ENCODE measurements at places on chromosomes 11 and 22. TPM values are rescaled to one million over a fixed set of nuclear protein-coding genes. Genes with fewer than 3 reads are reported as not detected.

DNA sequence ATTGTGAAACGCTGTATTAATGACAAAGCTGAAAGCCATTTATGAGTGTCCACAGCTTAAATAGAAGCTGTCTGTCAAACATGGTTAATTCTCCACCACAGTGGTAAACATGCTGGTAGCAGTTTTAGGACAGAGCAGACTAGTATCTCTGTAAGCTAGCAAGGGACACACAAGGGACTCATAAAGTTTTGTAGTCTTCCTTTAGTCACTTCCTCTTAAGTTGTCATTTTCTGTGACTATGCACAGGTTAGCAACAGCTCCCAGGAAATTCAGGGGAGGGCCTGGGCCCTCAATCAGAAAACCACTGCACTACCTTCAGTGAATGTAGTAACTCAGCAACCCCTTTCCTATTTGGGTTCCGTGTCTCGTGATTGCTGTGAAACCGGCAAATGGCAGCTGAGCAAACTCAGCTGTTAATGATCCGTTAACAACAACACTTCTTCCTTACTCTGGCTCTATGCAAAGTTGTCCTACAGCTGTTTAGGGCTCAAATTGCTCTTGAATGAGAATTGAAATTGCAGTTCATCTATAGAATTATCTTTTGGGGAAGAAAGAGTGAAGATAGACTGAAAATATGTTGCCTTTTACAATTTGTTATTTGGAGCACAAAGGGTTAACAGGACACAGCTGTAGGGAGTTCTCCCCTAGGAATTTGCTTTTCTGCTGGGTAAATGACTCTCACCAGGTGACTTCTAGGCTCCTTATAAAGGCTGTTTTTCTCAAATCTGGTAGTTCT is at the start of gene MMP26:
Gene MMP26, plus strand, starts transcription at position 731 of the 736 bp plus-strand sequence.
- DNase-seq: no peak

DNA sequence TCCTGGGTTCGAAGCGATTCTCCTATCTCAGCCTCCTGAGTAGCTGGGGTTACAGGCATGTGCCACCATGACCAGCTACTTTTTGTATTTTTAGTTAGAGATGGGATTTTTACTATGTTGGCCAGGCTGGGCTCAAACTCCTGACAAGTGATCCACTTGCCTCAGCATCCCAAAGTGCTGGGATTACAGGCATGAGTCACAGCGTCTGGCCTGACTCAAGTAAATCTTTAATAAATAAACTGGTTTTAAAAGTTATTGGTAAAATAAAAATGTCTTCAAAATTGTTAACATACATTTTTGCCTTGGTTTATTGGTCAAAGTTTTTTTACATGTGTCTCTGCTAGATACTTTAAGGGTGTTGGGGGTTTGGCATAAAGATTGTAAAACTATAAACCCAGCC is 7.3 kb upstream of the PES1 start:
- DNase-seq: no peak

DNA sequence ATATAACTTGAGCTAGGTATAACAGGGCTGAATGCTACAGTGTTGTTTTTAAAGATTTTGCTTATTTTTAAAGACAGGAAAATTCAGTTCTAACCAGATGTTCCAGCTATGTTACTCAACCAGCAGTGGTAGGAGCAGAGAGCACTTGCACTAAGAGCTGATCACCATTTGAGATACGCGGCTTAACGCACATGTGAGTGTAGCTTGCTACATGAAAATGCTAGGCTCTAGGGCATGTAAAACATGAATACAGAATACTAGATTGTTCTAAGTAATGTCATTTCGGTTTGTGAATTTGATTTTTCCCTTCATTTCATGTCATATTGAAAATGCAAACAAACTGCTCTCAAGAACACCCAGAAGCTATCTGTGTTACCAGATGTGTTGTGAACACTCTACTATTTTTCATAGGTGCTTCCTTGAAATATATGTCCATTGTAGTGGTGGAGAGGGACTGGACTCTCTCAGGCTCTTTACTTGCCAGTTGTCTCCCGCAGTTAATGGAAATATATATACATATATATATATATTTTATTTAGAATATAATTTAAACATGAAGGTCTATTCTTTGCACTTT is 10.8 kb upstream of the TECTA start:
- no peak for DNase-seq

- DNase-seq: no peak
Observed at GRCh38 chr11:1403078-1403620, 13.4 kb downstream of the BRSK2 start.

DNA sequence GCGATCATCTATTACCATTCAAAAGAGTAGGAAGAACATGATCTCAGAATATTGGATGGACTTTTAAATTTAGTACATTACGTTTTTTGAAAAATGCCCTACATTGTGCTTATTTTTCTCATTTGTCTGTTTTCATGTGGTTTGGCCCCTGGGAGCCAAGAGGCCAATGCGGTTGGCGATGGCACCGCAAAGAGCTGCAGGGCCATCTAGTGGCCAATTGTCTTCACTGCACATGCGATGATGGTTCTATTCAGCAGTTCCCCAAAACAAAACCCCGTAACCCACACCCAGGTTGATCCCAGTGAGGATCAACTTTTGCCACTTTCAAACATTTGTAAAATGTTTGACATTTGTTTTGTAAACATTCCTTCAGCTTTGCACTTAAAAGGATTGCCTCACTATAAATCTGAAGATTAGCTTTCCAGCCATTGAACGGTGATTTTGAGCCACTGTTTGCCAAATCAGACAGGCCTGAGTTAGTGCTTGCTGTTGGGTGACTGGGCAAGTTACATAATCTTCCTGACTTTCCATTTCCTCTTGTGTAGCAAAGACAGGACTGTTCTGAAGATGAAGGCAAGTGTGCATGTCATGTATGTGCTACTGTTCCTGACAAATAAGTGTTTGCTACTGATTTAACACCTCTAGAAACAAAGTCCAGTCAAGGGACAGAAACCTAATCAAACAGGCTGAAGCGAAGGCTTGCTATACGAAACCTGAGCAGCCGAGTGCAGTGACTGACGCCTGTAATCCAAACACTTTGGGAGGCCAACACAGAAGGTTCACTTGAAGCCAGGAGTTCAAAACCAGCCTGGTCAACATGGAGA is 29.2 kb upstream of the XBP1 start:
- DNase-seq: peak; percentile 34

DNA sequence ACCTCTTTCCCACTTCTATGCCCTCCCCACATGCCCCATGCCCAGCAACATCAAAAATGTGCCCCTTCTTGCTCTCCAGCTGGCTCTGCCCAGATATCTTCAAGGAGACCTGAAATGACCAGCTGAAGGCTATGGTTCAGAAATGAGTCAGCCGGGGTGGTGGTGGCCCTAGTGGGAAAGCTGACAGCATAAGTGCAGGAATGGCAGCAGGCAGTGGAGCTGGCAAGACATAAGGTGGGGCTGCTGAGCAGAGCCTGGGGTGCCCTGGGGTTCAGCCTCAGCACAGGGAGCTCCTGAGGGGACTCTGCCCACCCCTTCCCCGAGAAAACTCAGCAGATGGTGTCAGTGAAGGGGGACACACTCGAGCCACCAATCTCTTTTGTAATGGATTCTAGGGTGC is 593.4 kb downstream of the BUD13 start:
- no peak for DNase-seq

DNA sequence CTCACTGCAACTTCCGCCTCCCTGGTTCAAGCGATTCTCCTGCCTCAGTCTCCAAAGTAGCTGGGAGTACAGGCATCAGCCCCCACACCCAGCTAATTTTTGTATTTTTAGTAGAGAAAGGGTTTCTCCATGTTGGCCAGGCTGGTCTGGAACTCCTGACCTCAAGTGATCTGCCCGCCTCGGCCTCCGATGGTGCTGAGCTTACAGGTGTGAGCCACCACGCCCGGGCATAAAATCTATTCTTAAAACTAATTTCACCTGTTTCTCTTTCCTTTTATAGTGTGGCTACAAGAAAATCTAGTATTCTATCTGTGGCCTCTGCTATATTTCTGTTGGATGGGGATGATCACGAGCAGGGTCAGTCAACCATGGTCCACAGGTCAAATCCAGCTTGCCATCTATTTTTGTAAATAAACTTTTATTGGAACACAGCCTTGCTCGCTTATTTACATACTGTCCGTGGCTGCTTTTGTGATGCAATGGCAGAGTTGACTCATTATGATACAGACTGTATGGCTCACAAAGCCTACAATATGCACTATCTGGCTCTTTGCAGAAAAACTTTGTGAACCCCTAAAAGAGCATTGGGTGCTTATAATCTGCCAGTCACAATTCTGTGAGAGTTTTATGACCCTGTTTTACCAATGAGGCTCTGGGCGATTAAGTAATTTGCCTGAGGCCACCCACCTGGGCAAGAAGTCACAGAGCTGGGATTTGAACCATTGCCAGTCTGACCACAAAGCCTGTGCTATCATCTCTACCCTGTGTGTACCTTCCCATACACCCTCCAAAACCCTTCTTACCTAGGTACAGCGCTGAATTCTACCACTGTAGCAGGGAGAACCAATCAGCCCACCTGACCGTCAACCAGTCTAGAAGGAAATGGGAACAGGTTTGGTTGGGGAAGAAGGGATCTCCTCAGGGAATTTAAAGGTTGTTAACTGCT is 28.3 kb downstream of the SLC1A2 start:
- peak; percentile 68 for DNase-seq

DNA sequence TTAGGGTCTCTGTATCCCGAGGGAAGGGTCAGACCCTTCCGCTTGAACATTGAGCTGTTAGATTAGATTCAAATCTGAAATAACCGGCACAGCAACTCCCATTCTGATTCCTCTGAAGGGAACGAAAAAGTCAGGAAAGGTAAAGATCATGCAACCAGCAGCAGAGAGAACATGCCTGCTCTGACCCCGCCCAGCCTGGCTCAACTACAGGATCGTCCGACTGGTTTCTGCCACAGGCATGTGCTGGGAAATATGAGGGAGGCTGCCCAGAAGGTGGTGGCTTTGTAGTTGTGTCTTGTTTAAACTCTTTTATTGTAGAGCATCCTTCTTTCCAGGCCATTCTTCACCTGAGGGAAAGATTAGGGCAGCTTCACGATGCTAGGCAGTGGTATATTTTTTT is 5.0 kb upstream of the MTNR1B start:
- DNase-seq: peak; percentile 11

DNA sequence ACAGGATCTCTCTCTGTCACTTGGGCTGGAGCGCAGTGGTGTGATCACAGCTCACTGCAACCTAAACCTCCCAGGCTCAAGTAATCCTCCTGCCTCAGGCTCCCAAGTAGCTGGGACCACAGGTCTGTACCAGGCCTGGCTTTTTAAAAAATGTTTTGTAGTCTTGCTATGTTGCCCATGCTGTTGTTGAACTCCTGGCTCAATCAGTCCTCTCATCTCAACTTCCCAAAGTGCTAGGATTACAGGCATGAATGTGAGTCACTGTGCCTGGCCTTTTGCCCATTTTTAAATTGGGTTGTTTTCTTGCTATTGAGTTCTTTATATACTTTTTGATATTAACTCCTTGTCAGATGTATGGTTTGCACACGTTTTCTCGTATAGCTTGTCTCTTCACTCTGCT is 33.0 kb upstream of the PITPNB start:
- DNase-seq: peak; percentile 59

DNA sequence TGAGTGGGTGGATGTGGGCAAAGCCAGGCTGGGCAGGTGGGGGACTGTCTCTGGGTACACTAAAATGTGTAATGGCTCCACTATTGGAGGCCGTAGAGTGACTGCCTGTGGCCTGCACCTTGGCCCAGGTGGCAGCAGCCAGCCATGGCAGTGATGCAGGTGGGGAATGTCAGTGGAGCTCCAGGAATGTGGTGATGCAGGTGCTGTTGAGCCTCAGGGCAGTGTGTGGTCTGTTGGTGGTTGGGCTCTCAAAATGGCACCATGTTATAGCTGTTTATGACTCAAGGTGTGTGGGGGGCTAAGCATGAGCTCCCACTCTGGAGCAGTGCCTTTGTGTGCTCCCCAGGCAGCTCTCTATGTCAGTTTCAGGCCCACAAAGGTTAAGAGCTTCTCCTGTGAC is 40.2 kb upstream of the CCDC90B start:
- DNase-seq: no peak

DNA sequence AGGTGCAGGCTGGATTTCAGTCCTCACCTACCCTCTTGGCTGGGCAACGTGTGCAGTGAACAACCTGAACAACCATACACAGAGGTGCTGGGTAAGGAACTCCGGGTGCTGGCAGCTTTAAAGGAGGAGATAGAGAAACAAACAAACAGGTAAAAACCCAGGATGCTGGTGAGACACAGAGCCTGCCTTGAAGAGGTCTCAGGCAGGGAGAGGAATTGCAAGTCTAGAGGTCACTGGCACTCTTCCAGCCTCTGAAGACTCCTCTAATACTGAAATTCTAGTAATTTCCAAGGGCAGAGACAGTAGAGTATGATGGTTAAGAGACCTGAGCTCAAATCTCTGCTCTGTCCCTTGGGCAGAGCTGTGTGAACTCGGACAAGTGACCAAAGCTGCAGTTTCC is 192.5 kb downstream of the CEP164 start:
- DNase-seq: no peak

GRCh38 chr11:134762248-134763029 is 350.4 kb upstream of the B3GAT1 start:
- no peak for DNase-seq

DNA sequence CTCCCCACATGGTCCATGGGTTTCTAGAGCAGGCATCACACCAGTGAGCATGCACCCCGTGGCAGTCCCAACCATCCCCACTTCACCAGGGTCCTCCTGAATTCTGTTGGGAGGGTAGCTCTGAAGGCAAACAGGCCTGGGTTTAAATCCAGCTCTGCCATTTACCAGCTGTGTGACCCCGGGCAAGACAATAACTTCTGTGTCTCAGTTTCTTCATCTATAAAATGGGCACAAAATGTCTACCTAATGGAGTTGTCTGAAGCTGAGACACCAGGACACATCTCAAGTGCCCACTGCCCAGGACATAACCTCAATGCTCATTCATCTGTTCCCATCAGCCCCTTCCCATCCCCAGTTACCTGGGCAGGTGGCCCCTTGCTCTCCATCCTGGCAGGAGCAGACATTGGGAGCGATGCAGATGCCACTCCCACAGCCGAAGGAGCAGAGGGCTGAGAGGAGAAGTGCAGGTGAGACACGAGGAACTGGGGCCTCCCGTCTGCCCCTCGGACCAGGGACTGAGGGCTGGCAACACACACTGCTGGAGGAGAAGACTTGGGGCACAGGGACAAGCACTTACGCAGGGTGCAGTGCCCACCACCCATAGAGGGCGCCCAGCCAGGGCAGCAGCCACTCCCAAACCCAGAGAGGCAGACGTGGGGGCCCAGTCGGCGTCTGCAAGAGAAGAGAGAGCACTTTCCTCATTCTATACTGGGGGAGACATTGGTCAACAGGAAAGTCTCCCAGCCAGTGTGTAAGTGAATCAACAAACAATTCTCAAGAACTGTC is 4.0 kb downstream of the VWCE start:
- DNase-seq: no peak

Gene BEST1
- 0.66 TPM for total RNA-seq

Gene SLC16A8
- total RNA-seq: not detected

Gene LARGE1
- 92.6 TPM for total RNA-seq

Gene SYT8
- 0.36 TPM for total RNA-seq

Gene SLC22A25
- not detected for total RNA-seq

Gene OR52E8
- total RNA-seq: not detected

Gene ZNRF3
- 5.8 TPM for total RNA-seq

Gene IGLL1
- not detected for total RNA-seq

Gene MMP13
- total RNA-seq: 3.9 TPM

Gene DEUP1
- 0.91 TPM for total RNA-seq

Gene DRICH1
- not detected for total RNA-seq

Gene C22orf42
- not detected for total RNA-seq

Gene SERPIND1
- total RNA-seq: not detected
